Activated naive CD8-positive, alpha-beta T cell treated with anti-CD3 and anti-CD28 coated beads, Interleukin-2, amount 50 U/mL, for 24 hours (primary cell): ENCODE measurements at places on chromosomes 5 and 9.

GRCh38 chr5:60417500-60418181 is 282.3 kb downstream of the DEPDC1B start:
- DNase-seq: no peak

DNA sequence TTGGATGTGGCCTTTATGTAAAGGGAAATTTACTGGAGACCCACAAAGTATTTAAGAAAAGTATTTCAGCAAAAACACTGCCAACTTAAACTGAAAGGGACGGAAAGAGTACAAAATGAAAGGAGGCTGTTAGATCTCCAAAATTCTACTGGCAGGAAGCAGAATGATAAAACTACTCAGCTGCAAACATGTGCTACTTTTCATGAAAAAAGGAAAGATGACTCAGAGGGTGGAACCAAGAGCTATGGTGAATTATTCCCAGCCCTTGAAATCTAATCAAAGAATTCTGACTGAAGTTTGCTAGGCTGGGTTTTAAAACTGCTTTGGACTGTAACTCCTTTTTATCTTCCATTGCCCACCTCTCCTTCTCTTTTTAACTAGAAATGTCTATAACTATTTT is 58.6 kb upstream of the ZBED3 start:
- DNase-seq: no peak

GRCh38 chr9:128304136-128304970 is 17.9 kb downstream of the TRUB2 start:
- no peak for DNase-seq

- DNase-seq: no peak
Observed at GRCh38 chr9:121658166-121658565, 6.7 kb downstream of the DAB2IP start.

GRCh38 chr5:40389591-40389990 is 290.1 kb upstream of the PTGER4 start:
- DNase-seq: no peak

DNA sequence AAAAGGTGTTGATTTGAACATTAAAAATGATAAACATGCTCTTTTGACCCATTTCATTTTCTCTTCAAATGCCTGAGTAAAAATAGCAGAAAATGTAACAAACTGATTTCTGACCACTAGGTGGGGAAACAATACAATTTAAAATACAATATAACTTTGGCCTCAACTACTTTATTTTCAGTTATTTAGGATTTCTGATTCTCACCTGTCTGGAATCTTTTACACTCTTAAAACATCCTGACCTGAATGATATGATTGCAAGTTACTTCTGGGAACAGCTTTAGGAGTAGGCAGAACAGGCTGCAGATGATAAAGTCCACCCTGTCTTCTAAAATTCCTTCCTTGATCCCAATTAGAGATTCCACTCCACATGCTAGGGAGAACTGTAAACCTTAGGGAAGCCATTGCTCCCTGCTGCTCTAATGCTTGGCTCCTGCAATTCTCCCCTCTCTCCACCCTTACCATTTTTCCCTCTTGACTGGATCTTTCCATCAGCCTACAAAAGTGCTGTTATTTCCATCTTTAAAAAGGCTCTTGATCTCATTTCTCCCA is 70.3 kb downstream of the FYB1 start:
- DNase-seq: no peak

DNA sequence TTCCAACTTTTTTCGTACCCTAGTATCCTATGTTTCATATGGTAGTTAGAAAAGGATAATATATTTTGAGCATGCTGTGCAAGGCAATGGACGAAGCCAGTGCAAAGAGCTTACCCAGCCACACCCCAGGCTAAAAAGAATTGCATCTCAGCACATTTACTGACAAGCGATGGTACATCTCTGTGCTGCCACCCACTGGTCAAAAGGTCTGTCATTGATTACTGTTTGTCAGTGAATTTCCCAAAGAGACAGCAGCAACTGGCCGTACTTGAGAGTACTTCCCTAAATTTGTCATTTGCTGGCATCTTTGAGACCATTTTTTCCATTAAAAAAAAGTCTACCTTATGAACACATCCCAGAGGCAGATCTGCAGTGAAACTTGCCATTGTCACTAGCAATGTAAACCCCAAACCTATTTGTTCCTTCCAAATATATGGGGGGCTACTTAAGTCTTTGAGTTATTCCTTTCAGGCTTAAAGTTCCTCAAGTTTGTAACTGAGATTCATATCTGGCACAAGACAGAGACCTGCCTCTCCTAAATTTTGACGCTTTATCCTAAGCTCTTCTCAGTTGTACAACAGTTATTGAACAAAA is 184.3 kb downstream of the CTNND2 start:
- peak; percentile 7 for DNase-seq
